Activated CD8-positive, alpha-beta memory T cell treated with anti-CD3 and anti-CD28 coated beads, Interleukin-2, amount 50 U/mL, for 4 hours (primary cell): ENCODE measurements at places on chromosomes 4 and X.

GRCh38 chr4:36020351-36020750 is 224.0 kb downstream of the ARAP2 start:
- no peak for DNase-seq

DNA sequence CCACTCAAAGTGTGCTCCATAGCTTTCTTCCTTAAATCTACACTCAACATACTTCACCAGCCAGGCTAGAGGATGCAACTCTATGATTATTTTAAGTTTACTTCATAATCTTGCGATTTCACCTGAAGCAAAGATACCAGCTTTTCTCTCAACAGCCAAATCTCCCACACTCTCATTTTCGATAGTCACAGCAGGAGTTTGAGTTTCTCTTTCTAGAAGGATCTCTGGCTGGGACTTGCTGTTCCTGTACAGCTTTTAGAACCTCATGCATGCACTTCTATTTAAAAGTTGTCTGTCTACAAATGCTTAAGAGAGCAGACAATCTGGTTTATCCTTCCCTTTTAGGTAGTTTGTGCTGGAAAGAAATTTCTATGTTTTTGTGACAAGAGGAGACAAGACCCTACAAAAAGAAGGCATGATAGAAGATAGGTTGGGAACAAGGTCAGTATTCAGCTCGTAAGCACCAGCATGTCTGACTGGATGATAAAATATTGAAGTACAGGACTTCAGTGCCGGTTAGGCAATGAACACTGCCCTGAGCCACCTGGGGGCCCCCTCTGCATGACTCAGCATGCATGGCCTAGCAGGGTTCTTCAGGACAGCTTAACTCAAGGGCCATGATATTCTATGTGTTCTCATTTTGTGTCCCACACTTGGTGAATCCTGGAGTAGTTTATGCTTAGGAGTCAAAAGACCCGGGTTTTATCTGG is 65.6 kb downstream of the ATXN3L start:
- DNase-seq, result no peak

- DNase-seq, result no peak
These were observed 1137.6 kb downstream of the C4orf33 start for GRCh38 chr4:130233377-130234047.

GRCh38 chrX:10117864-10118377 is 38.9 kb upstream of the CLCN4 start:
- DNase-seq, result no peak

DNA sequence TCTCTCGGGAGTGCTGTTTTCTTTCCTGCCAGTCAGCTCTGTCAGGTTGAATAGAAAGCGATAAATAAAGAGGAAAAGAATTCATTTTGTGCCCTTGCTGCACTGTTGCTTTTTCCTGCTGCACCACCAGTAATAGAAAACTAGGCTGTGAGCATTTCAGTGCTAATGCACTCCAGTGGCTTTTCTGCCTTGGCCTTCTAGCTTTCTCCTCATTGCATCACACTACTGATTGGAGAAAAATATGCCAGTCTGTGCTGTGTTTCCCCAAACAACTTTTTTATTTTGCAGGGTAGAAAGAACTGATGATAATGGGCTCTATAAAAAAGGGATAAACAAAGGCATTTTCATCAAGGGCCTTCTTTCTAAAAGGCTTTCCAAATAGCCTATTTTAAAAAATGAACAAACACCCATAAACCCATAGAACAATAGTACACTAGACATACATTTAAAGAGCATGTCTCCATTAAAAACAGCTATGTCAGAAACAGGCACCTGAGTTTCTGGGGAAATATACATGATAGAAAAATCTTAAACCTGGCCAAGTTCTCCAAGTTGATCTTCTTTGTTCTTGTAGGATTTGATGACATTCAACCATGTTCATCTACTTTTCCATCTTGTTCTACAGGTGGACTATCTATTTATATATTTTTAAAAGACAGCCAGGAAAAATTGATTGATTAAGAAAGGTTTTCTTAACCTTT is 86.3 kb downstream of the GPRIN3 start:
- no peak for DNase-seq

GRCh38 chr4:2292646-2293108 is 30.8 kb upstream of the MXD4 start:
- DNase-seq, result no peak

GRCh38 chr4:150425161-150425560 is 156.8 kb upstream of the MAB21L2 start:
- DNase-seq, result no peak

- DNase-seq, result no peak
These were observed 122.4 kb upstream of the ETNPPL start for GRCh38 chr4:108885211-108885610.

DNA sequence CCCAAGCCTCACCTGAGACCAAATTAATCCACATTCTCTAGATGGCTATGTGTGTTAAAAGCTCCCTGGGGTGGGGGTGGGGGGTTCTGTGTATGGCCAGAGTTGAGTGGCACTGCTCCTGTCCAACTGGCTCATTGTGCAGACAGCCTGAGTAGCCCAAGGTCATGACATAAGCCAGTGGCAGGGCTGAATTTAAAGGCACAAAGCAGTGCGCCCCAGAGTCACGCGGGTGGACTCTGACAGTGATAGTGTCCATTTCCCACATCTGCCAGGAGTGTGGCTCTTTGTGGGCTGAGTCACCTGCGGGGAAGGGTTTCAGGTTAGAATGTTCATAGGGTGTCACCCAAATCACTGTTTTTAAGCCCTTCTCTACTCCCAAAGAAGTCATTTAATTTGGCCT is 45.4 kb downstream of the SCD5 start:
- DNase-seq, result no peak

DNA sequence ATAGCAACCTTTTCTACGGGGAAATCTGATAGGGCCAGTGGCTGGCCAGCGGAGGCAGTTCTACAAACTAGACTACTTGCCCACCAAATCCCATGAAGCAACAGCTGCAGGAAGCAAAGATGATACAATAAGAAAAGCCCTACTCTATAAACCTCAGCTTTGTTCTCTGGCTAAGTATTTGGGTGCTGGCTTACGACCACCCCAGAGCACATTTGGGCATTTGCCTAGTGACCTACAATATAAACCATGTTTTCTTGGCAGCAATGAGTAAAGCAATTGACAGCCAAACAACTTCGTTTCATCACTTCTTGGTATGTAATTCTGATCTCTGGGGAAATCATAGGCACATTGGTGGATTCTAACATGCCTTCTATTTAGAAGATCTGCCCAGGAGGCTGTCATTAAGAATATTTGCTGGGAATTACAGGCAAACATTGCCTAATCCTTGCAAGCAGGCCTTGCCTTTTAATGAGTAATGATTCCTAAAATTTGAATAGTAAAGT is 7.5 kb upstream of the LHFPL1 start:
- DNase-seq, result no peak

DNA sequence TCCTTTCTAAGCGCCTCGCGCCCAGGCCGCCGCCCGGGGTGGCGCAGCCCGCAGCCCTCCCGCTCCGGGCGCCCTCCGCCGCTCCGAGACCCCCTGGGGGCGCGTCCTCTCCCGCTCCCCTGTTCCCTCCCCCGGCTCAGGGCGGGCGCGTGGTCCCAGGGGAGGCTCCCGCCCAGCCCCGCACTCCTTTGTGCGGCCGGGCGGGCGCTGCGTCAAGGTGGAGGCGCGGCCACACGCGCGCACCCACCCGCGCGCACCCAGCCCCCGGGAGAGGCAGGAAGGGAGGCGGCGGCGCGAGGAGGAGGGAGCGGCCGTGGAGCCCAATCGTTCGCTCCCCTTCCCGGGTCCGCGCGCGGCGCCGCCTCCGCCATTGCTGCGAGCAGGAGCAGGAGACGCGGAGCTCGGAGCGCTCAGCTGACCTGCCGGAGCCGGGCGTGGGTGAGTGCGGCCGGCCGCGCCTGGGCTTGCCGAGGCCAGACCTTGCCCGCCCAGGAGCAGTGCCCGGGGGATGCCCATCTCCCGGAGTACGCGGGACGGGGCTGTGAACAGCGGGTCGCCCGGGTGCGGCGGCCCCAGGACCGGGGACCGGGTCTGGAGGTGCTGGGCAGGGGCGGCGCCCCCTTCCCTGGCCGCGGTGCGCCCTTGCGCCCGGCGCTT is at the start of gene NSG1:
Gene NSG1 (plus strand): TSS at position 367 of the 657 bp plus-strand sequence. CDS start 528 bp downstream, outside the sequence.
- DNase-seq, result peak; percentile 43

DNA sequence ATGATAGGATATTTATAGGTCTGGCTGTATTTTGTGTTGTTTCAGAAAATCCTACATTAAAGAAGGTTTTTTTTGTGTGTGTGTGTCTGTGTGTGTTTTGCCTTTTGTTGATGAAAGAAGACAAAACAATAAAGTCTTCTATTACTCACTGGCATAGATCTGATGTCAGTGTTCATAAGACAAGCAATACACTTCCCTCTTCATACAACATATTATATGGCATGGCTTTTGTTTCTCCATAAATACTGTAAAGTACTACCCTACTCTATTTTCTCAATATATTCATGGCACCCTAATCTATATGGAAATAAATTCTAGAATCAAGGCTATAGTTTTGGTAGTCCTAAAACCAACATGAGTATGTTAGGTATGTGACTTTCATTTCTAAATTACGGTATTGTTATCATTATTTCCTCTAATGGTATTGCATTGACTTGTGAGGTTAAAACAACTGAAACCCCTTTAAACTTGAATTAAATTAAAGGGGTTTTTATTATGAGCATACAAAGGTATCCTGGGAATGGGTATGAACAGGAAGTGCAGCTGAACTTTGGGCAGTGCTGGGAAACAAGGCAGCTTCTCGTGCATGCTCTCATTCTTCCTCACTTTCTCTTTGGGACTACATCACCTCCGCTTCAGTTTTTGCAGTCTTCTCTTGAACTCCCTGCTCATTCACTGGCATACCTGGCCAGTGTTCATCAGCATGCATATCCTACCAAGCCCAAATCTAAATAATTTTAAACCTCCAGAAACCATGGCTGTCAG is 70.5 kb upstream of the PRSS48 start:
- DNase-seq, result no peak

GRCh38 chr4:148344941-148345340 is 97.3 kb downstream of the NR3C2 start:
- DNase-seq, result no peak

DNA sequence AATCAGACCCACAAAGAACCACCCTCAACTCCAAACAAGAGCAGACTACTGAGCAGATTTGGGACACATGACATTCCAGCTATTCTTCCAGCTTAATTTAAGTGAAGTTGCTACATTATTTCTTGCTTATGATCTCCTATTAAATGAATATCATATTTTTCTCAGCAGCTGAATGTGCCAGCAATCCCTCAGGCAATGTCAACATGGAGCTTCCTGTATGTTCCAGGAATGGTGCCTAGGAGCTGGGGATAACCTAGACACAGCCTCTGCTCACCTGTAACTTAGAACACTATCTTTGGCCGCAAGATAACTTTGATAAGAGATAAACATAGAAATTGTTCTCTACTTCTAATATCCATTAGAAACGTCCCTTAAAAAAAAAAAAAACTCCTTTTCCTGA is 274.4 kb upstream of the RASGEF1B start:
- no peak for DNase-seq

DNA sequence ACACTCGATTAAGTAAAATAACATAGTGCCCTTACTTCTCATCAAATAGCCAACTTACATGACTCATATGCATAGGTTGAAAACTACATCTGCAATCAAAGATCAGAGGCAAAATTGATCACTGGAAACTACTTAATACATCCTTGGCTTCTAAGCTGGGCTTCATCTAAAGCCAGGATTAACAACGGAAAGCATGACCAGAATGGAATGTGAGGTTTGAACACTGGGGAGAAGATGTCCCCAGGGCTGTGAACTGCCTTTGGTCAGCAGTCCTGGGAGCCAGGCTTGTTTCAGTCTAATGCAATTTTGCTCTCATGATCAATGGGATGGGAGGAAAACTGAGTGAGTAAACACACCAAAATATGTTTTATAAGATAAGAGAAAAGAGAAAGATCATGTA is 192.5 kb upstream of the TTC29 start:
- DNase-seq, result no peak

DNA sequence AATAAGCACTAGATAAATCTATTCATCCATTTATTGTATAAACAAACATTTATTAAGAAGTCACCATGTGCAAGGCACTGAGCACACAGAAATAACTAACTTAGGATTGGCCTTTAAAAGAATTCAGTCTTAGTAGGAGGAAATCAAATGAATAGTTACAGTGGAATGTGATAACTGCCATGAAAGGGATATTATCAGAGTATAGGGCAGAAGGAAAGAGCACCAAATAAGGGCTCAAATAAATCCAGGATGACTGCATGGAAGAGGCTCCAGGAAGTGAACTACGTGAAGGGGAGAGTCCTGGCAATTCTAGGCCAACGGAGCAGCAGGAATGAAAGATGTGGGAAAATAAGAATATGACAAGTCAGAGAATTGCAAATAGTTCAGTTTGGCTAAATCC is 406.0 kb downstream of the INPP4B start:
- no peak for DNase-seq

DNA sequence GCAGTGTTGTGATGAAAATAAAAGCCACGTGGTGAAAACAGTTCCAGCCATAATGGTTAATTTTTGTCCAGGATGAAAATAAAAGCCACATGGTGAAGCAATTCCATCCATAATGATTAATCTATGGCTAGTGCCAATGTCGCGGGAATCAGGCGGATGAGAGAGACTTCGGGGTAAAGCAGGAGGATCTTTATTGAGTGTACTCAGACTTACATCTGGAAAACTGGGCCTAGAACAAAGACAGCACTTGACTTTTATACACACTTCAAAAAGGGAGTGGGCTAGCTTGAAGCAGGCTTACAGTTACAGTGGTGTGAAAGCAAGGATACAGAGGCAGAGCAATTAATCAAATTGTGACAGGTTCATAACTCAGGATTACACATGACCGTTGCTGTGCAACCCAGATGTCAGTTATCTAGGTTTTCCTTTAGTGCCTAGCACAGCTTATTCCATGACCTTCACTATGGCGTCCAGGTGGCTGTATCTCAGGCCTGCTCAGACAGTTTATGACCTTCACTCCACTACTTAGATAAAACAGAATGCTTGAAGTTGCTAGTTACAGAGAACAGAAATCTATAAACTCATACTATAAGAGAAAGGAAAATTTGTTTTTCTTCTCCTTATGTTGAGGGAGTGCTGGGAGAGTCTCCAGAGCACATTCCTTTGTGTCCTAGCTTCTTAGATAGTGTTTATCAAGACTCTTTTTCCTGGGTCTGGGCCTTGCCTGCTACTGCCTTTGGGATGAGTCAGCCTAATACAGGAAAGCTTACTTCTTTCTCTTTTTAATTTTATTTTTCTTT is 5.9 kb upstream of the PLA2G12A start:
- DNase-seq, result no peak
